Right renal cortex interstitium (tissue), 3 donors: ENCODE measurements at places on chromosomes 2 and 18.

GRCh38 chr2:216643986-216644659 lies 10.9 kb downstream of the IGFBP2 start:
- no peak for DNase-seq

DNA sequence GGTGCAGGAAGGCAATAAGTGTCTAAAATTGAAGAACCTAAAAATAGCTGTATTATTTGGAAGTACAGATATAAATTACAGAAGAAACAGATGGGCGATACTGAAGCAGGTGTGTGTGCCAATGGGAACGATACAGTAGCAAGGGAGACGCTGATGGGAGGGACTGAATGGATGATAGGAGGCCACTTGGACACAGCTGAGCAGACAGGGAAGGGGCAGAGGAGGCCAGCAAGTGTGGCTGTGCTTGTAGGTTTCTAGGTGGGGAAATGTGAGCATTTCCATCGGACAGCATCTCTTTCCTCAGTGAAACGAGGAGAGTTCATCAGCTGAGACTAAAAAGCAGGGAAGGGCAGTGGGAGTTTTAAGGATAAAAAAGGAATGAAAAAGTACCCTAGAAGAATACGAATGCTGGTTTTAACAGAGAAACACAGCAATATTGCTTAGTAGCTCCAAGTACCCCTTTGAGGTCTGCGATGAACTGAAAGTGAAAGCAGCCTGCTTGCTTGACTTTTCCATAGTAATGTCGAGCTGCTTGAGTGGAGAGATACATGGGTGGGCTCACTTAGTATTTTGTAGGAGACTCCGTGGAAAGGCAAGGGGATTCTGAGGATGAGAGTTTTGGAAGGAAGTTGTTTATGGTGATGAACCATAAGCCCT lies 91.7 kb upstream of the EPC2 start:
- no peak for DNase-seq

GRCh38 chr18:5604778-5605177 lies 61.0 kb upstream of the EPB41L3 start:
- no peak for DNase-seq

GRCh38 chr2:66240286-66240685 lies 194.6 kb upstream of the MEIS1 start:
- DNase-seq, result no peak

DNA sequence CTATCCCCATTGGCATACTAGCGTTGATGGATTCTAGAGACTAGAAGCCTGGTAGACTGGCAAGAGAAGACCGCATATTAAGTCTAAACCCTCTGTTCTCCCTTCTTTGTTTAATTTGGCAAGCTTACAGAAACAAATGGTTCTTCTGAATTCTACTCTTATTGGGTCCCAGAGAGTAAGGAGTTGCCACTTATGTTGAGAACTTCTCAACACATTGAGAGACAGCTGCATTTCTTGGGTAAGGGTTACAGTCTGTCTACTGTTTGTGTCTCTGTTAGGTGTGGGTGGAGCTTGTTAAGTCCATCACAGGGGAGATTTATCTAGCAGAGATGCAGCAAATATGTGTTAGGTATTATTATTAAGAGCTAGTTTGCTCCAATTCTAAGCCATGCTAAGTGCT lies 435.8 kb upstream of the MEIS1 start:
- no peak for DNase-seq

DNA sequence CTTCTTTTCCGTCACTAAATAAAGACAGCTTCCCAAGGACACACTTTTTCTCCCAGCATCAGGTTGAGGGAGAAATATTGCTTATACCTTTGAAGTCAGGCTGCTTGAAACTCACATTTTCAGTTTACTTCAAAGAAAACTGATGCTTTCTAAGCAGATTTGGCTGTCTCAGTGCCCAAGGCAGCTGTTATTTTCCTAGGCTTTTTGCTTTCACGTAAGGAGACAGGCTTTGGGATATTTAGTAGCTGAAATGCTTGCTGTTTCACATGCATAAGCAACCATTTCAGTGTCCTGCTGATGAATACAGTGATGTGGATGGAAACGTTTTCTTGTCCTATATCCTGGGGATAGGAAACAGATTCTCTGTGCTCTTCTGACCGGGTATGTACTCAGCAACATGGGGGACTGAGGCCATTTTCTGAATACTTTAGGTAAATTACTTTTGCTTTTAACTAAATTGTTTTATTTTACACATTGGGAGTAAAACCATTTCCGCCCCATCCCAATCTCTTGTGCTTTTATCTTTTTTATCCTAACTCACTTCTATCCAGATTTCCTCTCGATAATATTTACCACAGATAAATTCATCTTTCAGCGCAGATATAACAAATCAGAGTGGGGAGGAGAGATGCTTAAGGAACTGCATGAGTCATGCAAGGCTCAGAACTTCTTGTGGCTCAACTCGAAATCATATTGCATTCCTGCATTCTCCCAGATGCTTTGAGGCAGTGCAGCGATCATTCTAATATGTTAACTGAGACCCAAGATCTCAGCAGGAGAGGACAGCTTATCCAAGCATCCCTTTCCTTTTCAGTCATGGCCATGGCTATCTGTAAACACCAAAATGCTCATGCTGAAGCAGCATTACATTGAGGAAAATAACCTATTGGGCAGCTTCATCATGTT lies 22.2 kb downstream of the GALR1 start:
- DNase-seq, result no peak

DNA sequence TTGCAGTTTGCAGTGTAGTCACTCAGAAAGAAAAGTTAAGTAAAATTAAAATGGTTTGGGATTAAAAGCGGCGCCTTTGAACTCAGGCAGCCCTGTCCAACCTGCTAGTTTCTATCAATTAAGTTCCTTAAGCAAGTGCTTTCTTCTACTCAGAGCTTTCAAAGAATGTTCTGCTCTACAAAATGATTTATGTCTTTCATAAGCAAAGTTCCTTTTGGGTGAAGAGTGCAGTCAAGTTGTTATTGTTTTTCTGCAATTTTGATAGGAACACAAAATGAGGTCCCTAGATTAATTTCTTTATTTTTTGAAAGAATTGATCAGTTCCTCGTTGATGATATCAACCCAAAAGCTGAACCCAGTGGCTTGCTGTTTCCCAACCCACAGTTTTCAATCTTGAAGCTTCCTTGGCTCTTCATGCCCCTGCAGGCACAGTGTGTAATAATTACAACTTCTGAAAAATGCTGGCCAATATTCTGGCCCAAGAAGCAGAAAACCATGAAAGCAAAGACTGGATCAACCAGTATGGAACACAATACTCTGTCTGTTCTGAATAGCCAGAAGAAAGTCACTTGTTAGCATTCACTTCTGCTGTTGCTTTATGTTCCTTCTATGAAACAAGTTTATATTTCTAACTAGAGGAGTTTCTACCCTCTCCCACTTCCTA lies 89.1 kb downstream of the TGIF1 start:
- no peak for DNase-seq
